ENCODE measurements at places on chromosomes 5 and 9. TPM values are rescaled to one million over a fixed set of nuclear protein-coding genes. Genes with fewer than 3 reads are reported as not detected.

DNA sequence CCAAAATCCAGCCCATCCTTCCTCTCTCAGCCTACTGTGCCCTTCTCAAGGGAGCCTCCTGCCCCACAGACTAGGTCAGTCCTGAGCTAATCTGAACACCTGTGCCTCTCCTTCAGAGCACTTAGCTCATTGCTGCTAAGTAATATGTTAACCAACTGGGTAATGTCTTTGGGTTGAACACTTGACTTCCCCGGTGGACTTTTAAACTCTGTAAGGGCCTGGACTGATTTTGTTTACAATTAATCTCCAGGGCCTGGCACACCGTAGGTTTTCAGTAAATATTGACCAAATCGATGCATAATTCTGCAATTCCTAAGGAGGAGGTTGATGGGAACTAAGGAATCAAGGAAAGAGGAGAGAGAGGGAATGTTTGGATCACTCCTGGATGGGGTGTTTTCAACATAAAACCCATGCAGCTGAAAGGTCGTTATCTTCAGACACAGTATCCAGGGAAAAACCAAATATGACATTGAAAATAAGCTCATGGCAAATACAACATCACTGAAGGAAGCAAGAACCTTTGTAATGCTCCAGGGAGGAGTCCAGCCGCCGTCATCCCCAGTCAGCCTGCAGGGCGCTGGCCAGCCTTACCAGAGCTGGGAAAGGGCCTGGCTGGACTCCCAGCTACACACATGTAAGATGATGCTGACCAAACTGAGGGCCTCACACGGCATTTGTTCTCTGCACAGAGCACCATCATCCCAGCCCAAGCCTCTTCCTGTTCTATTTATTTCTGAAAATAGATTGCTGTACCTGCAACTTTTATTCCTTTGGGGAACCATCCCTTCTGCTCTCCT lies 166.3 kb downstream of the C5orf15 start:
- no peak for DNase-seq

- no peak for DNase-seq
Observed at GRCh38 chr5:137015540-137016116, 483.5 kb downstream of the SPOCK1 start.

- no peak for DNase-seq
Observed at GRCh38 chr5:83000922-83001321, 76.3 kb downstream of the TMEM167A start.

GRCh38 chr5:96562614-96563013 lies 99.6 kb upstream of the CAST start:
- no peak for DNase-seq

DNA sequence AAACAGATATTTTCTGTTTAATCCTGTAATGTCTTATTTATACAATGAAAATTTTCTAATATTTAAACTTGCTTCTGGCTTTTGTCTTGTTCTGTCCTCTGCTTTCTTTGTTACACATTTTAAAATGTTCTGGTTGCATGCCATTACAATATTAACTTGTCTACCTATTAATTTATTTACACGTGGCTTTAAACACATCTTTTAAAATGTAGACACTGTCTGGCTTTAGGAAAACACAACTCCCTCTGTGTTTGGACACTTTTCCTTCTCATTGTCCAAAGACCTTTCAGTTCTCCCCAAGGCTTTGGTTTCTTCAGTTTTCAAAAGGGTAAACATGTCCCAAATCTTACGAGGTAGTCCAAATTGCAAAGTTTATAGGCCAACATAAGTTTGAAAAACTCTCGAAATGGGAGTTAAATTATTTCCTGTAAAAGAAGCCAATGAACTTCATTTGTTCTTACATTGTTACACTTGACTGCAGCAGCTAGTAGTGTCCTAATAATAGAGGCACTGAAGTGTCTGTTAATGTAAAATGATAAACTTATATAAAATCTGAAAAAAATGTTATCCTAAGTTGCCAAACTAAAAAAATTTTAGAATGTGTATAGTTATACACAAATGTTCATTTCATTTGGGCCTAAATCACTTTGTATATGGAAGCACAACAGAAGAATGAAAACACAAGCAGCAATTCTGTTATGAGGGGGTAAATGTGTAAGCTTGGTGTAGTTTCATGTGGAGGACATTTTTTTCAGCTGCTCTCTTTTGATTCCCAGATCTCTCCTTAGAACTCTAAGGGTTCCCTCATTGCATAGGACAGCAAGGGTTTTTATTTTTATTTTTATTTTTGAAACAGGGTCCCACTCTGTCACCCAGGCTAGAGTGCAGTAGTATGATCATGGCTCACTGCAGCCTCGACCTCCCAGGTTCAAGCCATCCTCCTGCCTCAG lies 53.8 kb downstream of the ALDH1A1 start:
- DNase-seq: no peak

- DNase-seq: no peak
Observed at GRCh38 chr9:108836781-108837180, 19.0 kb downstream of the ACTL7B start.

DNA sequence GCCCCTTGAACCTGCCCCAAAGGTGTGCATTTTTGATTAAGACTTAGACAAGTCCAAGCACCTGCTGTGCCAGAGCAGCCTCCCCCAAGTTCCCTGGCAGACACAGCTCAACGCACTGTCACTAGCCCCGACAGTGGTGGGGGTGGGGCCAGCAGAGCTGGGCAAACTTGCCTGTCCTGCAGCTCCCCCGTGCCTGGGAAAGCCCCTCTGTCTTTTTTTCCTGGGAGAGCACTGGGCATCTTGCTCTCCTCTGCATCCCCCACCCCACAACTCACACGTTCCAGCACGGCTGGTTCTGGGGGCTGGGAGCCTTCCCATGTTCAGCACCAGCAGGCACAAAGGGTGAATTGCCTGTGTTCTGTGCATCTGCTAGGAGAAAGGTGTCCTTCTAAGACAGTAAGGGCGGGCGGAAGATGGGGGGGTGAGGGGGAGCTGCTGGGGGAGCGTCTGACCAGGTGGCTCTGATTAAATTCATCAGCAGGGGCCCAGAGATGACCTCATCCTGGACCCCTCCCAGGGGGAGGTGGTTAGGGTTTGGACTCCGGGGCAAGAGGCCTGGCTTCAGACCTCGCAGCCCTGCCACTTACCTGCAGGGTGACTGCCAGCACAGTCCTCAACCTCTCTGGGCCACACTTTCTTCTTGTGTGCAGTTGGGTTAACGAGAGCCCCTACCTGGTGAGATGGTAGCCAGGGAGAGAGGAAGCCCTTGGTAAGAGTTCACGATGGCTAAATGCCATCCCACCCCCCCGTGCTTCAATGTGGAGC lies 23.5 kb downstream of the HMCN2 start:
- no peak for DNase-seq

DNA sequence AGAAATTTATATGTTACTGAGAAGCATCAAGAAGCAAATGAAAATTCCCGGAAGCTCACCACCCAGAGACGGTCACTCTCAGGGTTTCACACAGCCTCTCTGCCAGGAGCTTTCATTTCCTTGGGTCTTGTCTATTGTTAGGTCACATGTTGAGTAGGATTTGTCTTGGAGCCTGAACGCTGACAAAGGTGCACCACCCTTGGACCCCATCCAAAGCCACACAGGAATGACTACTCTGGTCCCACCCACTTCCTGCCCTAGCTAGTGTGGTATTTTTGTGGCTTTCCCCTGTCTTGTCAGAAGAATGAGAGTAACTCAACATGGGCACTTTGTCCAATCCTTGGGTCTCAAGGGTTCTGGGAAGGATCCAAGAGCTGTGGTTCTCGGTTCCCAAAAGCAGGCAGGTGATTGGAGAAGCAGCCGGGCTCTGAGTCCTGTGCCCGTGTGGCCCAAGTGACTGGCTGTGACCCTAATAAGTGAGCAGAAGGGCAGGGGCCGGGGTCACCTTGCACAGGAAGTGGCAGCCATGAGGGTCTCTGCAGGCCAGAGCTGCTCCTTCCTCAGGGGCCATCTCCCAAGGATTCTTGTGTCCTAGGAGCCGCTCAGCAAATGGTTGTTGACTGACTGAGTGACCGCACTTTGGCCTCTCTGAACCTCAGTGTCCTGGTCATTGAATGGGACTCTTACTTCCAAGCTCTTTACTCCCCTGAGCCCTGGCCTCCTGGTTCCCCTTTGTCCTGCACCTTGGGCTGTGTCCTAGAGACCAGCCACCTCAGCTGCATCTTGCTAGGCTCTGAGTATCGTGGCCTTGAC lies 6.9 kb downstream of the FGD3 start:
- no peak for DNase-seq

DNA sequence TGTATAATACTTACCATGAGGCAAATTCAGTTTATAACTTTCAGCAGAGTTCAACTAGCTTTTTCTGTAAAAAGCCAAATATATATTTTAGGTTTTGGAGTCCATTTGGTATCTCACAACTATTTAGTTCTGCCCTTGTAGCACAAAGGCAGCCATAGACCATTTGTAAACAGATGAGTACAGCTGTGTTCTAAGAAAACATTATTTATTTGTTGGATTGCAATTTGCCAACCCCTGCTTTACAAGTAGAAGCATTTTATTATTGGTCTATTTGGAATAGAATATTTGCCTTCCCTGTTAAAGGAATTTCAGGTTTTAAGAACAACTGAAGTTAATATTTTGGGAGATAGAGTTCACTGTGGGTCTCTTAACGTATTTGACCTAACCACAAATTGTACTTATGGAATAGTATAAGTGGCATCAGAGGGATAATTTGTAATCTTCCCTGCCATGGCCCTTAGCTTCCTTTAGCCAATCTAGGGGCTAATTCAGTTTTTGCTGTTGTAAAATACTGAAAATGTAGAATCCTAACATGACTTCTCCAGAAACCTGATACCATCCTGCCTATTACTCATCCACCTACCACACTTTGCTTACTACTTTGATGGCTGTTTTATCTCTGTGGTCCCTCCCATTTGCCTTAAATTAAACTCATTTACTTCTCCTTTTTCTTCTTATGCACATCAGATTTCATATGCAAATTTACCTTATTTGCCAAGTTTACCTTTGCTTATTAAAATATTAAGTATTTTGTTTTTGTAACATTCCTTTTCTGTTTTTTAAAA lies 109.2 kb downstream of the DMXL1 start:
- no peak for DNase-seq

DNA sequence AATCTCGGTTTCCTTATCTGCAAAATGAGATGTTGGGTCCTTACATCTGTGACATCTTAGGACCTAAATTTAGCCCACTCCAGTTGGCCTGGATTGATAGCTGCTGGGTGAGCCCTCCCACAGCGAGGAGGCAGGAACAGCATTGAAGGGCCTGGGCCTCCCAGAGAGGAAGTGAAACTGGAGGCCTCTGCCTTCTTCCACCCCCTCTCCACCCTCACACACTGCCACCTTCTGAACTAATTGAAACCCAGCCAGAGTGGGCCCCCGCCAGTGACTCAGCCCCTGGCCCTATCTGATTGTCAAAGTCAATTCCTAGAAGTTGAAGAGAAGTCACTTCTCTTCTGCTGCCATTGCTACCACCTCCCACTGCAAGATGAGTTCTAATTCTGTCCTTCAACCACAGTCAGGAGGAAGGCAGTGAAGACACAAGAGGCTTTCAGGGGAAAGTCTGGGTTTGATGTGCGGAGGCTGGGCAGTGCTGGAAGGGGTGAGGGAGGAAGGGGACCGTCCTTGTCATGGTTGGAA lies 55.2 kb upstream of the NEK6 start:
- DNase-seq: no peak

GRCh38 chr5:139575751-139576150 lies 14.6 kb downstream of the UBE2D2 start:
- no peak for DNase-seq

DNA sequence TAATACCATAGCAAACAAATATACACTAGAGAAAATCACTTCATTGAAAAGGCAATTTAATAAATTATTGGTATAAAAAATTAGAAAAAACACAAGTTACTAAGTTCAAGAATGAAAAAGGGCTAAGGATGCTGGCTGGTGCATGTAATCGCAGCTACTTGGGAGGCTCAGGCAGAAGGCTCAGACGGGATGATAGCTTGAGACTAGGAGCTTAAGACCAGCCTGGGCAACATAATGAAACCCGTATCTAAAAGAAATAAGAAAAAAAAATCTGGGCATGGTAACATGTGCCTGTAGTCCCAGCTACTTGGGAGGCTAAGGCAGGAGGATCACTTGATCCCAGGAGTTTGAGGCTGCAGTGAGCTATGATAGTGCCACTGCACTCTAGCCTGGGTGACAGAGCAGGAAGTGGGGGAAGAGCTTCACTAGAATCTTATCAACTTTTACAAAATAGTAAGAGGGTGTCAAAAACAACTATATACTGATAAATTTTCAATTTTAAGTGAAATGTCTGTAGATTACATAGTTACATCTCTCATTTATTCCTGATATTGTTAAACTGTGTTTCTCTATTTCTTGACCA lies 42.2 kb upstream of the PPP2CA start:
- DNase-seq: no peak

GRCh38 chr5:113864437-113864836 lies 350.9 kb downstream of the YTHDC2 start:
- DNase-seq: no peak

DNA sequence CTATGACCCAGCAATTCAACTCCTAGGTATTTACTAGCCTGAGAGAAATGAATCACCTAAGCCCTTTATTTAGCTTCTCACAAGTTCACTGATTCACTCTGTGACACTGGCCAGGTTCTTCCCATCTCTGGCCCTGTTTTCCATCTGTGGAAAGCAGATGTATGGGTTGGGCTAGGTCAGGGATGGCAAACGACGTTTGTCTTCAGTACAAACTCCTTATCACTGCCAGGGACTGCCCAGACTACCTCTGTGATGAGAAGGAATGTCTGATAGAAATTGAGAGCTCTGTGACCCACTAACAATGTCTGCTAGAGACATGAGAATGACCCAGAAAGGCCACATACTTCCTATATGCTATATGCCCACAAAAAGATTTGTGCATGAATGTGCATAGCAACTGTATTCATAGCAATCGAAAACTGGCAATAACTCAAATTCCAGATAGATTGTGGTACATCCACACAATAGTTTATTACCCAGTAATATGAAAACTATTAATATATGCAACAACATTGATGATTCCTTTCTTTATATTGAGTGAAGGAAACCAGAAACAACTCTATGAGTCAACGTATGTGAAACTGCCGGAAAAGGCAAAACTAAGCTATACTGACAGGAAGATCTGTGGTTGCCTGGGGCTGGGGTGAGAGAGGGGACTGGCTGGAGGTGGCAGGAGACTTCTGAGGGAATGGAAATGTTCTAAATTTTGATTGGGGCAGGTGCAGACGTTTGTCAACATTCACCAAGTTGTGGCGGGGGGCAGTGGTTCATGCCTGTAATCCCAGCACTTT lies 32.0 kb upstream of the ADAM19 start:
- no peak for DNase-seq

GRCh38 chr5:33321026-33321425 lies 119.7 kb upstream of the TARS1 start:
- DNase-seq: no peak

GRCh38 chr9:129262261-129262660 lies 84.2 kb upstream of the IER5L start:
- DNase-seq: no peak

GRCh38 chr9:116506685-116507084 lies 180.4 kb upstream of the TRIM32 start:
- DNase-seq: no peak

The OTULIN gene
- polyA plus RNA-seq: 20.0 TPM

The PCDHB2 gene
- polyA plus RNA-seq: 3.9 TPM

The IL13 gene
- not detected for polyA plus RNA-seq

The BTNL9 gene
- 5.8 TPM for polyA plus RNA-seq

The RGS3 gene
- polyA plus RNA-seq: 46.2 TPM

The ARID3C gene
- 0.16 TPM for polyA plus RNA-seq

The TOR1B gene
- polyA plus RNA-seq: 24.9 TPM

The COL5A1 gene
- polyA plus RNA-seq: 104 TPM
